MCF 10A (cell line): ENCODE measurements at places on chromosomes 3 and 15.

GRCh38 chr3:27141668-27142067 lies 227.5 kb downstream of the NEK10 start:
- DNase-seq: peak; percentile 8

DNA sequence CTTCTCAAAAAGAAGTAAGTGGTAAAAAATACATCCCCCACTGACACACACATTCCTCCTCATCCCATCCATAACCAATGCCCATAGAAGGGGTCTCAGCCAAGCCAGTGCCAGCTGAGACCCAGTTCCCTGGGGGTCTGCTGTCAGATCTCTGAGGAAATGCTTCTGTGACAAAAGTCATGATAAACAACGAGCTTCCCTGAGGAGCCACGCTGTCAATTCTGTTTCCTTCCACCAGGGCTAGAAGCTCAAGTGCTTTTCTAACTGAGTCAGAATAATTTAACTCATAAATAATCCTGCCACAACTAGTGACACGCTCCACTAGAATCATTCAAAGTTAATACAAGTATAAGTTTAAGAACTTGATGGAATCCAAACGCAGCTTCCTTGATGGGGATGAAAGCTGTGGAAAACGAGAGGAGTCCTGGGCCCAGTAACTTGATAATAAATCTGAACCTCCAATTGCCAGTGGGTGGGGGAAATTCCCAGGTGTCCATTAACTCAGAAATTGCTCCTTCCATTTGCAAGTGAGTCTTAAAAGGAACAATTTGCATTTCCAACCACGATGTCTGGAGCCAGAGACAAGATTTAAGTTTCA lies 348.7 kb upstream of the LMCD1 start:
- no peak for DNase-seq

DNA sequence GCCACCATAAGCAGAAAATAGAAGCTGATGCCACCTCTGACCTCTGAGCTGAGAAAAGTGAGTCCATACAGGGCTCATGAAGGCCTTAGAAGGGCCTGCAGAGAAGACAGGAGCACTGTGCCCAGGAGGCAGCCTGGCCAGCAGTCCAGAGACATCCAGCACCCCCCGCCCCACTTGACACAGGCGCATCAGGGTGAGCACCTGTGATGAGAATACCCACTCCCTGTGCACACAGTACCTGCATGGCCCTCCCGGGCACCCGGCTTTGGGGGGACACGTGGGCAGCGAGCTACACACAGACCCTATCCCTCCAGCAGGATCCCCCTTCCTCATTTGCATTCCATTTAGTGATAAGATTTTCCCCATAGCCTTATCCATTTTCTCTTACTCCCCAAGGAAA lies 63.6 kb upstream of the NSMCE3 start:
- DNase-seq: no peak

- DNase-seq: no peak
These were observed 288.9 kb downstream of the SHQ1 start for GRCh38 chr3:72559385-72559784.

DNA sequence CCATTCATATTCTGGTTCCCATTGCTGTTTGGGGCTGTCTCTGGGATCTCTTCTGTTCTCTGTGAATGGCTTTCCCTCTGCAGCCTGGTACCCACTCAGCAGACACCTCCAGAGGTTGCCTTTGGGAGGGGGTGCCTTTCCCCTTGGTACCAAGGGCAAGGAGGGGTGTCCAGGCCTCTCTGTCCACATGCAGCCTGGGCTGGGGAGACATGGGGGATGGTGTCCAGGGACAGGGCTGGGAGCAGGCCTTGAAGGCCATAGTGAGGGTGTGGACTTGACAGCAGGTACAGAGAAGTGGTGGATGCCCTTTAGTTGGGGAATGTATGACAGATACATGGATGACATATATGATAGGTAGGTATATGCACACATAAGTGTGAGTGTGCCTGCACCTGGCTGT lies 83.7 kb downstream of the PLXNA1 start:
- DNase-seq: no peak

DNA sequence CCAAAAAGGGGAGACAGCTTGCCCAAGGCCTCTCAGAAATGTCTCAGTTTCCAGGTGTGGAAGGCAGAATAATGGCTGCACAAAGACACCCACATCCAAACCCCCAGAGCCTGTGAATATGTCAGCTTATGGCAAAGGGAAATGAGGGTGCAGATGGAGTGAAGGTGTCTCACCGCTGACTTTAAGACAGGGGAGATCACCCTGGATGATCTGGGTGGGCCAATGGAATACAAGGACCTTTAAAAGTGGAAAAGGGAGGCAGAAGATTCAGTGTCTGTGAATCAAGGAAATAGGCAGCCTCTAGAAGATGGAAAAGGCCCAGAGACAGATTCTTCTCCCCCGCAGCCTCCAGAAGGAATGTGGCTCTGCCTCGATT lies 48.8 kb upstream of the ATP2B2 start:
- DNase-seq: no peak

DNA sequence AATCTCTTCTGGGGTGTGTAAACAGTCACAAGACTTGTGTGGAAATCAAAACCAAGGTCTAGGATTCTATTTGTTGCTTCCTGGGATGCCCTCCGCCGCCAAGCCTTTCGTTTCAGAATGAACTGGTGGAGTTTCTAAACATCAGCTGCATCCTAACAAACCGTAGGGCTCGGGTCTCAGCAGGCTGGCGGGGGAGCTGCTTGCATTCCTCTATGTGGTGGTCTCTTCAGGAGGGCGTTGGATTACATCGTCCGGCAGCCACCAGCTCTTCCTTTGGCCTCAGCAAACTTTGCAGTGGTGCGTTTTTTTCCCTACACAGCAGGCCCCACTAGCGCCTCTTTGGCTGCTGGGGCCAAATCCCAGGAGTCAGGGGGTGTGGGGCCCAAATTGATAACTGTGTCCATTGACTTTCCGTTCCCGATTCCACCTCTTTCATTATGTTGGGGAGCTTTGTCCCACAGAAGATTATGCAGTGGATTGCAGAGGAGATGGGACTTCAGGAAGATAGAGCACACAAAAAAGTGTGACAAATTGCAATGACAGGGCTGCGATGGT lies 390.0 kb upstream of the NR2F2 start:
- no peak for DNase-seq

GRCh38 chr15:65326117-65326526 lies 21.6 kb downstream of the RNU5B-1 start:
- no peak for DNase-seq

DNA sequence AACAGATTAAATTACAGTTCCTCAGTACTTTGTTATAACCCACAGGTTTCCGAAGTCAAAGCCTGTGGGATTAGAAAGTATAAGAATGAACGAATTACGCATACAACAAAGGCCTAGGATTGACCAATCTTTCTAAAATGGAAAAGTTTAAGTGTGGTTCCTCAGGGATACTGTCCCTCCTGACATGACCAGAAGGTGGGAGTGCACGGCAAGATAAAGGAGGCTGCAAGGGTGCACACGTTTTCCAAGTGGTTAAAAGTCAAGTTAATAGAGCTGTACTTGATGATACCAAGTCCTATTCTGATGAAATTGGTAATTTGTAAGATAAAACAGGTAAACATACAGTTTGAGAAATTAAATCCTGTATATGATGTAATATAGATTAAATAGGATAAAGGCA lies 96.2 kb downstream of the ALDH1A2 start:
- DNase-seq: peak; percentile 49

- peak; percentile 21 for DNase-seq
These were observed 116.3 kb downstream of the CLSTN2 start for GRCh38 chr3:140051019-140051957.

GRCh38 chr15:94135486-94136147 lies 95.7 kb upstream of the MCTP2 start:
- DNase-seq: peak; percentile 42

GRCh38 chr3:18012933-18013332 lies 270.5 kb upstream of the TBC1D5 start:
- no peak for DNase-seq

DNA sequence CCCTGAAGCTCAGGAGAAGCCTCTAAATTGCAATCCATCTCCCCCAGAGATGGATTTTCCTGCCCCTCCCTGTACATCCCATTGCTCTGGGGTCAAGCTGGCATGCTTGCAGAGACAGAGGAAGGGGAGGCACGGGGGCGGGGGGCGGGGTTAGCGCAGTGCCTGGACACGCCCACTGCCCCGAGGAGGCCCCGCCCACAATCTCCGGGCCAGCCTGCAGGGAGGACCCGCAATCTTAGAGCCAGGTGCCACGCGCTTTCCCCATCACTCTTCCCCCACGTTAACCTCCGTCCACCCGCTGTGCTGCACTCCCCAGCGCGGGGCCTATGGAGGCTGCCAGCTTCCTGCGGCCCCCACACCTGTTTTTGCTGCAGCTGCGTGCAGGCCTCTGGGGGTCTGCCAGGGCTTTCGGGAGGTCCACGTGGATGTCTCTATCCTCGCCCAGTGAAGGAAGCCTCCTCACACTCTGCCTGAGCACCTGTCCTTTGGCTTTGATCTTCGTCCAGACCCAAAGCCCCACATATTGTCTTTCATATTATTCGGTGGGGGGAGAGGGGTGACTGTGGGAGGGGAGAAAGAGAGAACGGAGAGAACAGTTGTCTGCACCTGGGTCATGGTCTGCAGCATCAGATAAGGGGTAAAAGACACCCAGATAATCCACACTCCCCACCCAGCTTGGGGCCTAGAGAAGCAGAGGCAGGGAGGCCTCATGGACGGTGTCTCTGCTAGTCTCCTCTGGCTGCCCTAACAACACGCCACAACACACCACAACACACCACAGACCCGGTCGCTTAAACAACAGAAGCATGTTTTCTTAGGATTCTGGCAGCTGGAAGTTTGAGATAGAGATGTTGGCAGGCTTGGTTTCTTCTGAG lies 118.0 kb upstream of the MEF2A start:
- no peak for DNase-seq

DNA sequence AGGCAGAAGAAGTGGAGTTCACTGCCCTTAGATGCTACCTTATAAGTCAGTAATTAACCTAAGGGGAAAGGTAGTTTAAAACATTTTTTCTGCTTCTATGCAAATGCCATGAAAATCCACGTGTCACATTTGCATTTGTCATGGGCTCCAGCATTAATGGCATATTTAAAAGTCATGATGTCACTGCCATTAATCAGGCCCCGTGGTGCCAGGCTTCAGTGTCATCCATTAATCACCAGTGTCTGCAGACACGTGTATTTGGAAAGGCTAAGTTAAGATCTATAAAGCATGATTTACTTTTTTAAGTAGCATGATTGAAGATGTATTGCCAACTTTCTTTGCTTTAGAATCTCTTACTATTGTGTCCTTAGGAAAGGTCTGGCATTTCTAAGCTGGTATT lies 857.8 kb downstream of the TUSC7 start:
- no peak for DNase-seq

GRCh38 chr15:98865397-98866339 lies 141.9 kb downstream of the PGPEP1L start:
- peak; percentile 84 for DNase-seq

DNA sequence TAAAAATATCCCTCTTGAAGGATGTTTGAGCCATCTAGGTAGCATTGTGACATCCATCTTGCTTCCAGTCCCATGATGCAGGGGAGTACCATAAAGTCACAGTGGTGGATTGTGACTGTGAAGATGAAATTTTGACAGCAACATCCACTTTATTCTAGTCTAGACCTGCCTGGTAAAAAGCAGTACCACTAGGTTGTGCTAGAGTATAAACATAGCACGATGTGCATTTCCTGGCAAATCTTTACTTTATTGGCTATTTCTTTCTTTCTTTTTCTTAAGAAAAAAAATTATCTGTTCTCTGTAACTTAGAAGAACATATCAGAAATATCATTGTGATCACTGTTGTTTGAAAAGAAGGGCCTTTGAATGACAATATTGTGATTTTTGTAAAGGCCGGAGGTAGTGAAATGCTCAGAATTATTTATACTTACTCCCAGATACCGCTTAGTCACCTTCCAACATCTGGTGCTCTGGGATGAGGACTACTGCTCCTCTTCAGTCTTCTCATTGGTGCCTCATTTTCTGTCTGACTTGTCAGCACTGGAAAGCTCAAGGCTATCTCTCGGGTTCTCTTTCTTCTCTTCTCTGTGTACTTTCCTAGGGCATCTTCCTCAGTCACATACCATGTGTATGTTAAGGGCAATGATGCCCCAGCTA lies 35.6 kb downstream of the AGBL1 start:
- DNase-seq: peak; percentile 3

- no peak for DNase-seq
These were observed 881.3 kb upstream of the NR2F2 start for GRCh38 chr15:95449230-95449628.

GRCh38 chr15:41507820-41508290 lies 5.8 kb downstream of the LTK start:
- peak; percentile 89 for DNase-seq

- DNase-seq: no peak
These were observed 144.6 kb downstream of the DUT start for GRCh38 chr15:48475600-48476395.

- DNase-seq: no peak
These were observed 339.9 kb downstream of the NR2F2 start for GRCh38 chr15:96670389-96670788.

DNA sequence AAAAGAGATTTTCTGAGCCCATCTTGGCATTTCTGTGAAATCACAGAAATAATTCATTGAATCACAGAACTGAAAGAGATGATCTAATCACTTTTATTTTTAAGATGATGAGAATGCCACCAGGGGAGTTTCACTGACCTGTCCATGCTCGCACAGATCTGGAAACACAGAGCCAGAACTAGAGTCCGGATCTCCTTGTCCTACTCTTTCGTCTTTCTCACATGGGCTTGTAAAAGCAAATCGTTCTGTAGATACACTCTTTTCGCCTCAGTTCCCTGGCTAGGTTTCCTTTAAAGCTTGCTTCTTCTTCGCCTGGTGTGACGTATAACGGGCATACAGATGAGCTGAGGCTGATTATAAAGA lies 122.5 kb upstream of the SPRED1 start:
- DNase-seq: peak; percentile 47

DNA sequence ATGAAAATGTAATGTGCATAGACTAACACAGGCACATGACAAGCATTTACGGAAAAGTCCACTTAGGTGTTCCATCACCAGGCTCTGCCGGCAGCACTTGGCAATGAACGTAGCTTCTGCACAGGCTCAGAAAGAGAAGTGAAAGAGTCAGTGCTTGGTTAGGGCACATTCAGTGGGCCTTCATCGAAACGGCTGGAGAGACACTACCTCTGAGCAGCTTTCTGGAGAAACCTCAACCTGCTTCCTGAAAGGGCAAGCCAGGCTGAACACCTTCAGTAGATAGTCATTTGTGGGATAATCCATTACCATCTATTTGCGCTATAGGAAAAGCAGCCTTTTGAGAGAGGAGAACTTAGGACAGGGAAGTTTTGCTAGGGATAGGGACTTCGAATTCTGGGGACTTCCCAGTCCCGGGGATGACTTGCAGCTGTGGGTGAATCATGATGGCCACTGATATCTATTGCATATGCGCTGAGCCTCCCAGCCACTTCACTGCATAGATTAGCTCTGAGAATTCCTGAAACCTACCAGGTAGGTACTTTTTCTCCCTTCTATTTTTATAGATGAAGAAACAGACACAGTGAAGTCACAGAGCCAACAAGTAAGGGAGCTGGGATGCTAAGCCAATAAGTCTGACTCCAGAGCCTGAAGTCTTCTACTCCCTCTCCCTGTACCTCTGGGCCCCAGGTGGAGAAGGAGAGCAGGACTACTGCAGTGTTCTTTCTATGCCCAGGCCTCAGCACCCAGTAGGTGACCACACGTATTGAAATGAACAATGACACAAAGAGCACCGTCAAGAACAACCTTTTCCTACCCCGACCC lies 4.2 kb upstream of the SH2D7 start:
- DNase-seq: no peak
